GM23338 (cell line): ENCODE measurements at places on chromosomes 6 and 20.

DNA sequence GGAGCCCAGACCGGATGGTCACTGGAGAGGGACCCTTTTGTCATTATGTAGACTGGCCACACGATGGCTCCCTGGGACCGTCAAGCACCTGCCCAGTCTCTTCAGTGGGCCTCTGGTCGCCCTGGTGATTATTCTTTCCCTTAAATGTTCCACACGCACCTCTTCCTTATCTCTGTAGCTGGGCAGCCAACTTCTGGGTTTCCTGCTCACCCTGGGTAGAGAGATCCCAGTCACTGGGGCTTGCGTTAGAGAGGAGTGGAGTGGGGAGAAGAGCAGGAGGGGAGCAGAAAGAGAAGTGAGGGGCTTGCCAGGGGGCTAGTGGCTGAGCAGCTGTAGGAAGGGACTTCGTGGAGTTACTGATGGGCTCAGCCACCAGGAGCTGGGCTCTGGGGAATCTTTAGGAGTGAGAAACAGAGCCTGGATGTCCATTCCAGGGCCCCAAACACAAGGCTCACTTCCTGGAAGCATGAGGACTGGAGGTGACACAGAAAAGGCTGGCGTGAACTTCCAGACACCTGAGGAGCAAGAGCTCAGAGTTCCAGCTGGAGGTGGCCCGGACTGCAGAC is 150.1 kb downstream of the DHX35 start:
- peak; percentile 89 for DNase-seq

DNA sequence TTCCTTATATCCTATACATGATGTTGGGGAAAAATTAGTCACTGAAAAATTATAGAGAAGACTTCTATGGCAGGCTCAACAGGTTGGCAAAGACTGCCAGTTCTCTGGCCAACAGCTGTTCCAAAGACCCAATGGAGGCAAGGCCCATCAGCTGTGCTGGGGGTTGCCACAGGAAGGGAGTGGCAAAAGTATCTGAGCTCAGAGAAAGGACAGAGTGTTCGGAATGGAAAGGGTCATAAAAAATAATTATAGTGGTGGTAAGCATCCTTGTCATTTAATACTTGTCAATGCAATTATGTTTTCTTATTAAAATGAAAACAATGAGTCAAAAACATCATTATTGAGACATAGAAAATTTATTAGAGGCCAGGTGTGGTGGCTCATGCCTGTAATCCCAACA is 36.1 kb downstream of the FASTKD5 start:
- no peak for DNase-seq

DNA sequence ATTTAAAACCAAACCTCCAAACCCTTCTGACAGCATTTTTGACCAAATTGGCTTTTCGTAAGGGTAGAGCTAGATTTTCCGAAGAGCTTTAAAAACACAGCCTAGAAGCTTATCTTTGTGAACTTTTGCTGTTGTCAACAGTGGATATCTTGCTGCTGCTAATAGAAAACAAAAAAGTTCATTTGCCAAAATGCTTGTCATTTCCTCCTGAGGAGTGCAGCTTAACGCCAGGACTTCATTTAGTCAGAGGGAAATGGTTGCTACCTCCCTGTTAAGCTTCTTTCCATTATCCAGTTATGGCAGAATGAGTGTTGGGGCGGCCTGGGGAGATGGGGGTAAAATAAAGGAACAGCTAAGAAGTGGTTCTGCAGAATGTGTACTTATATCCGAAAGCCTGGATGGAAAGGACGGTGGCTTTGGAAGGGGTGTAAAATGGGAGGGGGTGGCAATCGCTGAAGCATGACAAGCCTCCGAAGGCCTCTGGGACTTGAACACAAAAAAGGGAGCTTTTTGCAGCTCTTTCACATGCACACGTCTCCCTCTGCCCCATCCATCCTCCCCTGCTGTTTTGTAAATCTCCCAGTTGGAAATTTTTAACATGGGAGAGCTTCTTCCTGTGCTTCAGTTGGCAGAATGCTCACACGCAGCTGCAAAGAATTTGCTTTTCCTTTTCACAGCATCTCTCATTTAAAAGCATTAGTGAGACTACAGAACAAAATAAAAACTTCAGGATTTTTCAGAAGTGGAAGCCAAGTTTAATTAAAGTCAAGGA is 22.5 kb downstream of the JARID2 start:
- DNase-seq: peak; percentile 81

DNA sequence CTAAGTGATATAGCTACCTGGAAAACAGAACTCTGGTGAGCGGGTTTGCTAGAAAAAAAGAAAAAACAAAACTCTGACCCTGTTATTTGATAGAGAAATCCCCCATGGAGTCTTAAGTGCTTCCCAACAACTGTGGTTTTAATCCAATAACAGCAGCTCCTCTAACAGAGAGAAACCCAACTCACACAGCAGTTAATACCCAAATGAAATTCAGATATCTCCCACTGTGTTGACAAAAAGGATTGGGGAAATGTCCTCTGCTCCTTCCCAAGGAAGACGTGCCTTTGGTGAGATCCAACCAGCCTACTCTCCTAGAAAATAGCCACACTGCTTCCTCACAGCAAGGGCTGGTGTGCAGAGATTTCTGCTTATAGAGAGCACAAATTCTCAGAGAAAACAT is 200.4 kb upstream of the FBXL4 start:
- no peak for DNase-seq

GRCh38 chr20:62728028-62728780 is 19.6 kb downstream of the NTSR1 start:
- no peak for DNase-seq

- DNase-seq: no peak
Observed at GRCh38 chr6:18432619-18433018, 45.5 kb downstream of the RNF144B start.

GRCh38 chr6:104423691-104424090 is 436.0 kb downstream of the HACE1 start:
- no peak for DNase-seq

- DNase-seq: no peak
Observed at GRCh38 chr6:148711833-148712654, 34.8 kb upstream of the UST start.

GRCh38 chr6:54730767-54731630 is 115.6 kb upstream of the FAM83B start:
- DNase-seq: no peak

GRCh38 chr6:91088976-91089375 is 502.1 kb upstream of the MAP3K7 start:
- no peak for DNase-seq

DNA sequence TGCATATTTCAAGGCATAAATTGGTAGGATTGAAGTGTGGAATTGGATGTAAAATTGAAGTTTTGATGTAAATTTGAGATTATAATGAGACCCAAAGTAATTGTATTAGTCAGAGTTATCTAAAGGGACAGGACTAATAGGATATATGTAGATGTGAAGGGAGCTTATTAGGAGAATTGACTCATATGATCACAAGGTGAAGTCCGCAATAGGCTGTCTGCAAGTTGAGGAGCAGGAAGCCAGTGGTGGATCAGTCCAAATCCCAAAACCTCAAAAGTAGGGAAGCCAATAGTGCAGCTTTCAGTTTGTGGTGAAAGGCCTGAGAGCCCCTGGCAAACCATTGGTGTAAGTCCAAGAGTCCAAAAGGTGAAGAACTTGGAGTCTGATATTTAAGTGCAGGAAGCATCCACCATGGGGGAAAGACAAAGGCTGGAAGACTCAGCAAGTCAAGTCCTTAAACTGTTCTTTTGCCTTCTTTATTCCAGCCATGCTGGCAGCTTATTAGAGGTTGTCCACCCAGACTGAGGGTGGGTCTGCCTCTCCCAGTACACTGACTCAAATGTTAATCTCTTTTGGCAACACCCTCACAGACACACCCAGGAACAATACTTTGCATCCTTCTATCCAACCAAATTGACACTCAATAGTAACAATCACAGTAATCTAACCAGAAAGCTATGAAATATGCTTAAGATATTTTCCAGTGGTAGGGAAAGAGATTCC is 442.6 kb upstream of the PTCHD4 start:
- no peak for DNase-seq

DNA sequence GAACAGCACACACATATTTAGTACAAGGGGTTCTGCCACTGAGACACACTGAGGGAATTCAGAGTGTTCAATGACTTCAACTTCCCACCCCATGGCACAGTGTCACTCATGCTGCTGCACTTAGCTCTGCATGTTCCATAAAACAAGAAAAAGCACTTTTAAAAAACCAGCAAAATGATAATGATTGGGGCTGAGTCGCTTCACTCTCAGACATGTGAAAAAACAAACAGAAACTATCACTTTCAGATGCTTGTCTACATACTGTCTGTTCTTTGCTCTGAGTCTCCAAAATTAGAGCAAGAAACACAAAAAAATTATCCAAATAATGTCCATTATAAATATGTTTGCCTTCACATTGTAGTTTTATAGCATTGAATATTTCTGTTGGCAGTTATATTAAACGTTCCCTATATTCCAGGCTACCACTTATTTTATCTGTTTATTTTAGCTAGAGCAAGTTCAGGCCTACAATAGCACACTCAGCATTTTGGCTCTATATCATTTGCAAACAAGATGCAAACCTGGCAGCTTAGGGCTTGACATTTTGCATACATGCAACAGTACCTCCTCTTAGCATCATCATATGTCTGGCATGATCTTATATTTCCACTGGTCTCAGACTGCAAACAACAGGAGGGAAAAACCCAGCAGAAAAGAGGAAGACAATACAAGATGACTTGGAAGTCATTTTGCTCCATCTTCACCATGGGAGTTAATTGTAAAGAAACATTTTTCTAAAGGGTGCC is 398.8 kb downstream of the HACE1 start:
- DNase-seq: no peak

GRCh38 chr20:41748756-41749582 is 130.8 kb upstream of the CHD6 start:
- DNase-seq: no peak

- DNase-seq: peak; percentile 6
Observed at GRCh38 chr6:69917834-69918233, 51.5 kb downstream of the COL19A1 start.

- DNase-seq: no peak
Observed at GRCh38 chr6:148934539-148934938, 187.7 kb downstream of the UST start.

- DNase-seq: no peak
Observed at GRCh38 chr6:36756786-36757185, 59.2 kb downstream of the RAB44 start.

GRCh38 chr6:136210398-136211165 is 39.5 kb downstream of the MTFR2 start:
- no peak for DNase-seq

- DNase-seq: peak; percentile 59
Observed at GRCh38 chr6:37168811-37169495, 999 bp upstream of the PIM1 start.

DNA sequence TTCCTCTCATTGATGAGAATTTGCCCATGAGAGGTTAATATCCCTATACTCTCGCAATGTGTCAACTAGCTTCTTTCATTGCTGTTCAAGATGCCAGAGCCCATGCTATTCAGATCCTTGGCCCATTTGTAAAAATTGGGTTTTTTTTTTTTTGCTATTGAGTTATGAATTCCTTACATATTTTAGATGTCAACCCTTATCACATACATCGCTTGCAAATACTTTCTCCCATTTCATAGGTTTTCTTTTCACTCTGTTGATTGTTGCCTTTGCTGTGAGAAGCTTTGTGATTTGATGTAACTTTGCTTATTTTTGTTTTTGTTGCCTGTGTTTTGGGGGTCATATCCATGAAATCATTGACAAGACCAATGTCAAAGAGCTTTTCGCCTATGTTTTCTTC is 32.2 kb upstream of the IPCEF1 start:
- DNase-seq: no peak

DNA sequence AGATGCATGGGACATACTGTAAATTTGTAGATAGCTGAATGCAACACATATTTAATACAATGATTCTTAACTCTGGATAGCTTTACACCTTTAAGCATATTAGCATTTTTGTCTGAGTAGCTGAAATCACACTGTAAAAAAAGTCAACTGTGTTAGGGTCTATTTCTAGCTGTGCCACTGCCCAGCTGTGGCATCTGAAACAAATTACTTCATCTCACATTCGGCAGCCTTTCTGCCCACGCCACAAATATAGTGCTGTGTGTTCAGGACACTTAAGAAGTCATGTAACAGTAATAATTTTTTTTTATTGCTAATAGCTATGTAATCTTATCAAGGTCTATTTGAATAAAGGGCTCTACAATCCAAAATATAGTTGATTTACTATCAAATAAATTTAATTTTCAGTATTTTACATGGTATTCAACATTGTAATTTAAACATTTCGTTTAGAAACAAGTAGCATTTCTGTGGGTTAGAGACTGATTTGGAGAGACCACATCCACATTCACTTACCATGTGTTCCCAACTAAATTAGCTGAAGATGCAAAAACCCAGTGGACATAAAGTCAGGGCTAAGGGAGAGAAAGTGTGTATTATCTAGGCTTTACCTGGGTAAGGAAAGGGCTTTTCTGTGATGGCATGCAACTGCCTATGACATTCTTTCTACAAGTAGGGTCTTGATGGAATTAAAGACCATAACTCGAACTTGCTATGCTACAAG is 276.7 kb downstream of the PLCB1 start:
- DNase-seq: no peak

DNA sequence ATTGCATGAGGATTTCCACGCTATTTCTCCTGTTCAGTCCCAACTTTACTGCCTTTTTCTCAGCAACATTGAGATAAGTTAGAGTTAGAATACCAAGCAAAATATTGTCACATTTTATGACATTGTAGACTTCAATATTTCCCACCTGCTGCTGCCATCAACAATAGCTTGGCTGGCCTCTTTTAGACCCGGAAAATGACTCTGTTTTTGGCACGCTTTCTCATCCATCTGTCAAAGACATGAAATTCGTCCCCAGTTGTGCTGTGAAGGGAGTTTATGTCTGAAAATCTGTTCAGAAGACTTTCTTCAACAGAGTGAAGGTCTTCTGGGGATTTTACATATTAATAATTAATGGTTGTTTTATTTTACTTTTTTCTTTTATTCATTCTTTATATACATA is 857.3 kb downstream of the FRK start:
- DNase-seq: no peak

GRCh38 chr20:32638848-32639247 is 34.9 kb downstream of the C20orf203 start:
- peak; percentile 56 for DNase-seq

GRCh38 chr6:117231466-117231865 is 33.9 kb upstream of the VGLL2 start:
- no peak for DNase-seq

- DNase-seq: no peak
Observed at GRCh38 chr6:44341095-44341890, 1.2 kb upstream of the SPATS1 start.

DNA sequence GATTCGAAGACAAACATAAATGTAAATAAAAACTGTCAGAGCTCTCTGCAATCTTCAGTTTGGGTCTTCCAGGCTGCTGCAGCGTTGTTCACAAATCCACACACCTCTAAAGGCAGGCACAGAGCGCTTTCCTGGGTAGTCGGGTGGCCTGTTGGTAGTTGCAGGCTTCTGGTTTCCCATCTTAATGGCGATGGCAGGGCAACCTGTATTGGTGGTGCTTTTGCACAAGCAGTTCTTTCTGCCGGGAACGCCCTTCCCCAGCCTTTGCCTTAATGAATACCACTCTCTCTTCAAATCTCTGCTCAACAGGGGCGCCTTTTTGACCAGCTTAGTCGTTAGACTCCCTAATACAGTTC is 723 bp upstream of the IFT52 start:
- DNase-seq: peak; percentile 47

- peak; percentile 53 for DNase-seq
Observed at GRCh38 chr6:135537741-135538301, 40.3 kb upstream of the AHI1 start.

- no peak for DNase-seq
Observed at GRCh38 chr6:109473120-109473519, 9.9 kb downstream of the ZBTB24 start.
